HEK293T (cell line): ENCODE measurements at places on chromosomes 3 and 15.

DNA sequence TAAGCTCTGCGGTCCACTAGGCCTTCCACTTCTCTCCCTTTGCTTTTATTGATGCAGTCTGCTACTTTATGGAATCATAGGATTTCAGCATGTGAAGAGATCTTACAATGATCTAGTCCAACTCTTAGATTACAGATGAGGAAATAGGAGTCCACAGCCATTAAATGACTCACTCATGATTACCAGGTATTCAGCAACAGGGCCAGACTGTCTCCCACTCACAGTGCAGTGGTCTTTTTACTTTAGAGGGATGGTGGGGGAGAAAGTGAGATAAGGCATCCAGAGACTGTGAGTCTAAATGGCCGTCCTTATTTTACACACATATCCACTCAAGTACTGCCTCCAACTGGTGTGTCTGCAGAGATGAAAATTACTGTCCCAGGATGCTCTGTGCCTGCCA is 88.5 kb upstream of the SKOR1 start:
- no peak for DNase-seq

DNA sequence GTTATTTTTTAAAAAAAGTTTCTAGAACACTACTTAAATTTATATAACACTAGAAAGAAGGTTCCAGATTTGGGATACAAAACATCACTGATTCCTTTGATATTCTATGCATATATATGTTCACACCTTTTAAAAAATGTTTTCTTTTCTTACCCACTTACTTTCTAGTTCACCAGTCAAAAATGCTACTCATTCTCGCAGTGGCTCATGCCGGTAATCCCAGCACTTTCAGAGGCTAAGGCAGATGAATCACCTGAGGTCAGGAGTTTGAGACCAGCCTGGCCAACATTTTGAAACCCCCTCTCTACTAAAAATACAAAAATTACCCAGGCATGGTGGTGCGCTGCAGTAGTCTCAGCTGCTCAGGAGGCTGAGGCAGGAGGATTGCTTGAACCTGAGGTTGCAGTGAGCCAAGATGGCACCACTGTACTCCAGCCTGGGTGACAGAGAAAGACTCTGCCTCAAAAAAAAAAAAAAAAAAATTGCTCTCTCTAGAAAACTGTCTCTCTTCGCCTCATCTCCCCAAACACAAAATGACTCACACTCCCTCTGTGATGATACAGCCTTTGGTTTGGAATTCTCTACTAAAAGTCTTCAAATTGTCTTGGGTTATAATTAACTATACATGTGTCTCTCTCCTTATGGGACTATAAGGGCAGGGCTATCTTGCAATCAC is 52.6 kb upstream of the TGFBR2 start:
- no peak for DNase-seq

DNA sequence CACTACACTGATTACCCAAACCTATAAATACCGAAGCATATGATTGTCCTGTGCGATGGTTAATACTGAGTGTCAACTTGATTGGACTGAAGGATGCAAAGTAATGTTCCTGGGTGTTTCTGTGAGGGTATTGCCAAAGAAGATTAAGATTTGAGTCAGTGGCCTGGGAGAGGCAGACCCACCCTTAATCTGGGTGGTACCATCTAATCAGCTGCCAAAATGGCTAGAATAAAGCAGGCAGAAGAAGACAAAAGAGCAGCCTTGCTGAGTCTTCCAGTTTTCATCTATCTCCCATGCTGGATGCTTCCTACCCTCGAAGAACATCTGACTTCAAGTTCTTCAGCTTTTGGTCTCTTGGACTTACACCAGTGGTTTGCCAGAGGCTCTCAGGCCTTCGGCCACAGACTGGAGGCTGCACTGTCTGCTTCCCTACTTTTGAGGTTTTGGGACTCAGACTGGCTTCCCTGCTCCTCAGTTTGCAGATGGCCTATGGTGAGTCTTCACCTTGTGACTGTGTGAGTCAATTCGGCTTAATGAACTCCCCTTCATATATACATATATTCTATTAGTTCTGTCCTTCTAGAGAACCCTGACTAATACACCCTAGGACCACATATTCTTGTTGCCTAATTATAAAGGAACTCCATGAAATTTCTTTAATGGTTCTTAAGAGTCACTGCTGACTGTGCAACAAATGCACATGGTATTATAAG is 31.7 kb downstream of the CSNK1G1 start:
- no peak for DNase-seq

DNA sequence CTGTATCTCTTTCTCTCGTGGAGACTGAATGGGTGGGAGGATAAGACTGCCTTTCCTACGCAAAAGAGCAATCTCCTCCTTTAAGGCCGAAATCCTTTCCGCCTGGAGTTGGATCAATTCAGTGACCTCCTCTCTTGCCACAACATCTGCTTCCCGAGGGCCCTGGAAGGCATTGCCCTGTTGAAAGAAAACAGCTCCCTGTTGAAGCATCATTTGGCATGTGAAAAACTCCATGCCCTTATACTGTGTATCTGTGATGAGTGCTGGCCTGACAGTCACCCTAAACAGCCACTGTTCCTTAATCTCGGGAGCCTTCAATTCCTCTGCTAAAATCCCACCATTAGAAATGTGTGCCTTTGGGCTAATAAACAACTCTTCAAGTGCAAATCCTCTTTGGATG is 80.2 kb downstream of the BOC start:
- no peak for DNase-seq

DNA sequence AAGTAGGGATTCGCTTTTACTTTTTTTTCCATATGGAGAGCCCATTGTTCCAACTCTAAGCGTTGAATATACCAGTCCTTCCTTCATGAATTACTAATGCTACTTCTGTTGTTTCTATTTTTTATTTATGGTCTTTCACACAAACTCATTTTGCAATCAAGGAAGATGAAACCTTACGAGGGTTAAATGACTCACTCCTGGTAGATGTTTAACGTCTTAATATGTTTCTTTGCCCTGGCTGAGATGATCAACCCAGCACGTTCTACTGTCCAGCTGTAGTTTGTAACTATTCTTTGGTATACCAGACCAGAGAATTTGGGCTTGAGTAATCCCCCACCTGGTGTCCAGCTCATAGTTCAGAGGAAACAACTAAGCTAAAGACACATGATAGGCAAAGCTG is 23.1 kb downstream of the CDCP1 start:
- DNase-seq: no peak

GRCh38 chr3:6805236-6805635 is 55.7 kb upstream of the GRM7 start:
- no peak for DNase-seq

DNA sequence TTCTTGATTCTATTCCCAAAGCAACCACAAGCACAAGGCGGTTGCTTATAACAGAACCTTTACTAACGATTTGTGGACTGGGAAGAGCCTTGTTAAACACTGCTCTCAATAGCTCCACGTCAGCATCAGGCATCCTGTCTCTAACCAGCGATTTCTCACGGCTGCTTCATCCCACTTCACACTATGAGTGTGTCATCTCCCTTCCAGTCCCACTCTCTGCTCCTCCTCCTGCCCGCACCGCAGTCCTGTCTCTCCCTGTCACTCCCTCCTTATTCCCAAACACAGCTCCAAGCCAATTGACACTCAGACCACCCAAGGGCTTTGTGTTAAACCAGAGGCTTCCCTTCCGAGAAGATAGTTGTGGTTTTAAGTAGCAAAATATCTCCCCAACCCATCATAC is 94.8 kb downstream of the ABHD5 start:
- DNase-seq: no peak

GRCh38 chr15:88124199-88124598 is 132.3 kb downstream of the NTRK3 start:
- no peak for DNase-seq

GRCh38 chr3:52297242-52298148 is 9.9 kb downstream of the GLYCTK start:
- DNase-seq: no peak

GRCh38 chr15:63442080-63442479 is 60.4 kb upstream of the CA12 start:
- no peak for DNase-seq

DNA sequence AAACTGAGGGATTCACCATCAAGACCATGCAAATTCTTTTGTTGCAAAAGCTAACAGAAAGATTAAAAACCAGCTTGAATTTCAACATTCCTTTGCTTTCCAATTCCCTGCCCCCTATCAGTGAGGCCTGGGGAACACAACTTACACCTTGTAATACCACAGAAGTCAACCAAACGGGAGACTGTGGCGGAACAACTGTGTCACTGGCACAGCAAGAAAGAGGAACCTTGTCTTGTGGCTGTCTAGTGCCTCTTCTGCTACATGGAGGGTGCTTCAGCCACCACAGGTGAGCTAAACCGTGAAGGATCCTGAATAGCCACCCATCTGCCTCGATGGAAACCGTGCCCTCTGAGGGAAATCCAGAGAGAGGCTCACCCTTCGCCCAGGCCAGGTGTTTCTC is 11.4 kb downstream of the CCDC12 start:
- DNase-seq: no peak

DNA sequence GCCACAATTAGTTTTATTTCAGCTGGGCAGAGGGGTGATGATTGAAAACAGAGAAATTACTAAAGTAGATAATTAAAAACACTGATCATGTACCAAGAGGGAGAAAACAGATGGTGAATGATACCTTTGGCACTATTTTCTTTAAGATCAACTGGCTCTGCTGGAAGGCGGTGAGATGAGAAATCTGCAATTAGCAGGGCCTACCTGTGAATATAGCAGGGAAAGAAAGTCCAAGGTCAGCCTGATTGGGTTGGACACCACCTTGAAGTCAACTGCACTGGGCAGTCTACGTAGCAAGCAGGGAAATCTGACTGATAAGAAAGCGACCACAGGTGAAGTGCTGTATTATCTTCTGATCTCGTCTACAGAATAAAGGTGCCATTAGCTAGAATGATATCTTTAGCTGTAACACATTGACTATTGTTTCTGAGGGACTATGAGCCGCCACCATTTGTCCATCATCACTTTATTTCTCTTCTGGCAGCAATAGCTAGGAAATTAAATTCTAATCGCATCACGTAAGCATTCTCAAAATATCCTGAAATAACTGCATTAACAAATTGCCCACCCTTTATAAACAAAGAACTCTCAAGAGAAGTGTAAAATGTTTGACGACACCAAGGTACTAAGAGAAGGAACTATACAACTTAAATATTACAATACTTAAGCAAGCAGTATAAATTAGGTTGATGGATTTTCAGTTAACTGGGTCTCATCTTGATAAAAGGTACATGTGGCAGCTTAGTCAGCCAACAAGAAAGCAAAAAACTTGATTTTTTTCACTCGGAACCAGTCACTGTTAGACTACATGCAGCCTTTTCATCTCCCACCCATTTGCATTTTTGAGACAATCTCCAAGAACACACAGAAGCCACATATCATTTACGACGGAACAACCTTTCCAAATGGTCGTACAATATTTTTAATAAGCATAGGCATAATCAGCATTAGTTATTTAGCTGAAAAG is 1.3 kb downstream of the NEDD4 start:
- DNase-seq: no peak

DNA sequence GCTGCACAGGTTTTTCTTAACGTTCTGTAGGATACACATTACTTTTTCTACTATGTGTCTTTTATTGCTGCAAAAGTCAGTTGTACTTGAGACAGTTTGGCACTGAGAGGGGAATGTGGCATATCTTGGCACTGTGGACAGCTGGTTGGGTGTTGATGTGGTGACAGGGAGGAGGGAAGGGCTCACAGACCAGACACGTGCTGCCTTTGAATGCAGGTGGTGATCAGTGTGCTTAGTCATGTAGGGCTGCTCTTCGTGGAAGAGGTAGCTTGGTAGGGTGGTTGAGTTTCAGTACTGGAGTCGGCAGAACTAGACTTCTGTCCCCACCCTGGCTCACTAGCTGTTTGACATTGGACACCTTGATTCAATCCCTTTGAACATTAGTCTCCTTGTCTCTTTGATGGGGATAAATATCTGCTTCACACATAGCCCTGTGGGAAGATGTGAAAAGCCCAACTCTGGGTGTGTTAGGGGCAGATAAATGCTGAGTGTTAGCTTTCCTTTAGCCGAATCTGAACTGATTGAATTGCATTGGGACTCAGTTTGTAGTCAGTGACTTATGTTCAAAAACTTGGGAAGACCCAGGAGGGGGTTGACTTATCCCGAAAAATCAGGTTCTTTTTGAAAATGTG is 108.4 kb downstream of the PTPRG start:
- no peak for DNase-seq

- DNase-seq: no peak
These were observed 10.7 kb downstream of the PDE8A start for GRCh38 chr15:84992157-84992944.

DNA sequence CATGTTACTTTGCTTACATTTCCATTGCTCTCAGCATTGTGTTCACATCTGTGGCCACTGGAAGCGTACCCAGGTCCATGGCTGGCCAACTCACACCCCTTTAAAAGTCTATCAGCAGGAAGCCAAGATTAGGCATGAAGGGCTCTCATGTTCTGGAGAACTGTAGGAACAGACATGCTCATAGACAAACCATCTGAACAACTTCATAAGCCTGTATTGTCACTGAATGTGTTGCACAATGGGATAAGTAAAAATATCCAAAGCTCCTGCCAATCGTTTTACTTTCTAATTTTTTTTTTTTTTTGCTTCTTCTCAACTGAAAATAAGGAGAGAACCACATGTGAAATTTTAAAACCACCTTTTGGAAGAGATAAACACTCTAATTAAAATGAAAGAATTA is 6.4 kb downstream of the RPLP1 start:
- DNase-seq: no peak

GRCh38 chr3:16179771-16180736 is 5.6 kb downstream of the GALNT15 start:
- no peak for DNase-seq

- no peak for DNase-seq
These were observed 26.5 kb downstream of the TM4SF18 start for GRCh38 chr3:149306751-149307434.

DNA sequence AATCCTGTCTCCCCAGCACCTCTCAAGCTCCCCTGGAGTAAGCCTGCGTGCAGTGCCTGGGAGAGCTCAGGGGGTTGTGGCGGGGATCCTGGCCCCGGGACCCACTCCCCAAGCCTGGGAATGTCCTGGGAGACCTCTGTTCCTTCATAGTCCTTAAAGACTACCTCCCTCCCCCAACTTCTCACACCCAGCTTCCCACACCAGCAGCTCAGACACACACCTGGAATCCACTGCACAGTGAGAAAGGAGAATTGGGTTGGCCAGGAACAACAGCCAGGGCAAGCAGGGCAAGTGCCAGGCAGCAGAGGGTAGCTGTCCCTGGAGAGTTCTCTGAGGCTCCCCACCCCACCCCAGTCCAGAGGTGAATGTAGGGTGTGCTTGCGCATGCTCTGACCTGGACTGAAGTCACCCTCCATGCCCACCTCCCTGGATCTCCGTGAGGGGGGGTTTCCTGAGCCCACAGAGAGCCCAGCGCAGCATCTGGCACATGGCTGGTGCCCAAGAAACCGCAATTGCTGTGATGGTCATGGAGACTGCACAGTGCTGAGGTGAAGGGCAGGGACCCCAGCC is 22.2 kb downstream of the PSTPIP1 start:
- no peak for DNase-seq

GRCh38 chr3:65151666-65152065 is 463.9 kb upstream of the ADAMTS9 start:
- no peak for DNase-seq

DNA sequence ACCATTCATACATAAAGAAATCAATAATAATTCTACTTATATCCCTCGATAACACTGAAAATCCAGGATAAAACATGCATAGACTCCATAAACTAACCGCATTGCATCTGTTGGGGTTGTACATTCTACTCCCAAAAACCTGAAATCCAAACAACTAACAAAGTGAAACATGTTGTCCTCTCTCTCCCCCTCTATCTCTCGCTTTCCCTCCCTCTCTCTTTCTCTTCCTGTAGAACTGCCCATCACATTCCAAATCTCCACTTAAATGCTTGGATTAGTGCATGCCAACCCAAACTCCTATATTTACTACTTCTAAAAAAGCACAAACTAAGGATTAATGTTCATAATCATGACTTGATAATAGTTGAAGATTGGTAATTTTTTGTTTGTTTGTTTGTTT is 80.2 kb downstream of the MECOM start:
- DNase-seq: no peak
